Tibial artery (tissue), 4 donors: ENCODE measurements at places on chromosomes 7 and 10.

DNA sequence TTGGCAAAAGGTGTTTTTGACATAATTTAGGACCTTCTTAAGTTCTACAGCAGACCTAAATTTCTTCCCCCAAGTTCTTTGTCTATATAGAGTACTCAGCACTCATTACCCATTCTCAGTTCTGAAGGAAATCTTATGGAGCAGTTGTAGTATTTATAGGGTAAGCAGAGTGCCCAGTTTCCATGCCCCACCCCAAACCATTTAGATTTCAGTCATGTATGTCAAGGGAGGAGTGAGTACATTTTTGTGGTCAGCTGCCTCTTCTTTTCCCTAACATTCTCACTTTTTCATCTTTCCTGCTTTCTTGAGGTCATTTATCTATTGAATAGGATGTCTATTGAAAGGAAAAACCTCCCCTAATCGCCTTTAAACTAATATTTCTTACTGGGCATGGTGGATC is 83.3 kb downstream of the KAT6B start:
- DNase-seq, result no peak

GRCh38 chr7:5359344-5359743 is 64.3 kb downstream of the TNRC18 start:
- DNase-seq, result no peak

DNA sequence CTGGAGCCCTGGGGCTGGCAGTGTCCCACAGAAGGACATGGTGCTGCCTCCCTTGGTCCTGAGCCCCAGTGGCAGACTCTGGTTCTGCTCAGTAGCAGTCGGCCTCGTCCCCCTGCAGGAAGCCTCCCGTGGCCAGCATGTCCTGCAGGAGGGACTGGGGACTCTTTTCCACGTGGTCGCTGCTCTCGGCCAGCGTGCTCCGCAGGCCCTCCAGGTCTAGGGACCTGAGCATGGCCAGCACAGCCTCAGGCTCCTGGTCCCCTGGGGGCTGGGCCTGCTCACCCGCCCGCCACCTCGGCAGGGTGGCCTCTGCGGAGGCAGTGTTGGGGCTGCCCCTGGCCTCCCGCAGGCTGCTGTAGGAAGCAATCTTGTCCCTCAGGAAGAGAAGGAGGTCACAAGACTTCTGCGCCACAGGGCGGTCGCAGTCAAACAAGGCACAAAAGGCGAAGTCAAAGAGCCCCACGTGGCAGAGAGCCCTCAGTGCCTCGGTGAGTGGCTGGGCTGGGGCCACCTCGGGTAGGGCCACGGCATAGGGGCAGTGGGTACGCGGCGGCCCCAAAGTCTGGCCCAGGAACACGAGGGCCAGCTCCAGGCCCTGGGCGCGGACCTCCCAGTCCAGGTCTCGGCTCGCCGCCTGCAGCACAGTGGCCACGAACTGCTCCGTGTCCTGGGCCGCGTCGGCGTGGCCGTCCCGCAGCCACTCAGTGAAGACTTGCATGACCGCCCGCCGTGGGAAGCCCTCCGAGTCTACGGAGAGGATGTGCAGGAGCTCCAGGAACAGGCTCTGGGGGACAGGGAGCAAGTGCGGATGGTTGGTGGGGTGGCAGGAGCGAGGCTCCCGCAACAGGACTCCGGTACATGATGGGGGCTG is 17.1 kb downstream of the BRAT1 start:
- no peak for DNase-seq

DNA sequence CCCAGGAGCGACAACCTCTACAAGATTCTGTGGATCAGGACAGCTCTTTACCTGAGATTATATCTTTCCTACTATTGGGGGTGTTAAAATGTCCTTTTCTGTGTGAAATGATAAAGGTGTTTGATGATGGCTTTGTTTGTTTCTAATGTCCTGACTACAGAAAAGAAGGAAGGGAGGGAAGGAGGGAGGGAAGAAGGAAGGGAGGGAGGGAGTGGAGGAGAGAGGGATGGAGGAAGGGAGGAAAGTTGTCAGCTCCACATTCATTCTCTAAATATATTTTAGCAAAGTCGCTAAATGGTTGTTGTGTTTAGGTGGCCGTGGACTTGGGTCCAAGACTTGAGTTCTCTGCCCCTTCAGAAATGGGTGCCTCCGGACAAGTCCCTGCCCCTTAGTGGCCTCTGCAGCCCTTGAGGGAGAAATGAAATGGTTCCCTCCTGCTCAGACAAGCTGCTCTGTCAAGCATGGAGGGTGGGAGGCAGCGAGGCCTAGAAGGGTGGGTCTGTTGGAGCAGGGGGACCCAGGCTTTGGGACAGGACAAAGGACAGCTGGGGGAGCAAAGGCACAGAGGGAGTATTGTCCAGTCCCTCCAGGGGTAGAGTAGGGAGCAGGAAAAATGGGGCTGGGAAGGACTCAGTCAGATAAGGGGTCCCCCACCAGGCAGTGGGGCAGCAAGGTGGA is 4.4 kb downstream of the RGS10 start:
- no peak for DNase-seq

DNA sequence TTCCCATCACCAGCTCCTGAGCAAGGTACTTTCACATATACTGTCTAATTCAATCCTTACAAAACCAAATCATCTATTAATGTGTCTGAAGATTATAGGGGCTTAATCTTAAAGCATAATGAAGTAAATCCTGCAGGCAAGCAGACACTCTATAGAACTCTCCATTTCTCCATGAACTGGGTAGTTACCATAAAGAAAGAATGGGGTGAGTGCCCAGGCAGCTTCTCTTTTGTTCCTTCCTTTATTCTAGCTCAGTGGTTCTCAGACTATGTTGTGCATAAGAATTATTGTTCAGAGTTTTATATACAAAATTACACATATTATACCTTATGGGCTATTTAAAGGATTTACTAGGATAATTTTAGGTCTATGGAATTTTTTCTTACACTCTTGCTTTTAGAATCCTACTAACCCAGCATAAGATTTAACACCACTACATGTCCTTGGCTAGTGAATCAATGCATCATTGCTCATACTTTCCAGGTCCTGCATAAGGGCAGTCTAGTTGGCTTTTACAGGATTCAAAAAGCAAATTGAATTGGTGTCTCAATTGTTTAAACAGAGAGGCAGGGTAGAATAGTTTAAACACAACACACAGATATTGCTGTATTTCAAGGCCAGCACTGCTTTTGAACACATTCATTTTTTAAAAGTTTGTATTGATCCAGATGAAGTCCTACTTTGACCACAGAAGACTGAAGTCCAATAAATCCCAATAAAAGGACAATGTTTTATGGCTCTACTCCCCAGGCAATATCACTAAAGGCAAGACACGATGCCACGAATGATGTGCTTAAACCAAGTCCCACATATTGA is 12.9 kb downstream of the SGCE start:
- DNase-seq, result no peak

DNA sequence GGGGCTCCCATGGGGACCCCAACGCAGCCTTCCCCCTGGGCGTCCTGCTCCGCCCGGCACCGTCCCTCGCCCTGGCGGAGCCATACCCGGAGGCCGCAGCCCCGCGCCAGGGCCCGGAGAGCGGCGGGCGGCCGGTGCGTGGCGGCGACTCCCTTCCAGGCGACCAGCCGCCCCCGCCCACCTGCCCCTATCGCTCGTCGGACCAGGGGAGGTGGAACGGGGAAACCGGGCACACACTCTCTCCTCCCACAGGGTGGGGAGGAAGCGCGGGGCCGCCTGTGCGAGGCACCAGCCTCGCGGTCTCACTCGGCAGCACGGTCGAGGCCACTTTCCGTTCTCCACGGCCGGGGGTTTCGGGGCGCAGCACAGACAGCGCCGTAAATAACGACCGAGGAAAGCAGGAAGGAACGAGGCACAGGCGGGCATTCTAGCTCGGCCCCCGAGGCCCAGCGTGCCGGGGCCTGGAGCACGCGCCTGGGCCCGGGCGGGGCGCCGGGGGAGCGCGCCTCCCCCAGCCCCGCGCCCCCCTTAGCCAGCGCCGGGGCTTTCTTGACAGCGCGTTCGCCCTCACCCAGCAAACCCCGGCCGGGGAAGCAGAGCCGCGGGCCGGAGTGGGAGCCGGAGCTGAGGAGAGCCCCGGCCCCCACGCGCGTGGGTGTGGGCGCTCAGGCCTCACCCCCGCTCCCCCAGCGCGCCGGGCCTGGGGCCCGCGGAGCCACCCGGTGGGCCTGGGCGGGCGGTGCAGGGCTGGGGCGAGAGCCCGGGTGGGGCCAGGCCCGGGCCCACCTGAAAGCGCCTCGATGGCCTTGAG is 936 bp downstream of the IGF2BP3 start:
- DNase-seq, result no peak

GRCh38 chr7:14542624-14543023 is 359.9 kb downstream of the DGKB start:
- no peak for DNase-seq

- no peak for DNase-seq
Measured at GRCh38 chr10:3780021-3780770, 4.8 kb downstream of the KLF6 start.

DNA sequence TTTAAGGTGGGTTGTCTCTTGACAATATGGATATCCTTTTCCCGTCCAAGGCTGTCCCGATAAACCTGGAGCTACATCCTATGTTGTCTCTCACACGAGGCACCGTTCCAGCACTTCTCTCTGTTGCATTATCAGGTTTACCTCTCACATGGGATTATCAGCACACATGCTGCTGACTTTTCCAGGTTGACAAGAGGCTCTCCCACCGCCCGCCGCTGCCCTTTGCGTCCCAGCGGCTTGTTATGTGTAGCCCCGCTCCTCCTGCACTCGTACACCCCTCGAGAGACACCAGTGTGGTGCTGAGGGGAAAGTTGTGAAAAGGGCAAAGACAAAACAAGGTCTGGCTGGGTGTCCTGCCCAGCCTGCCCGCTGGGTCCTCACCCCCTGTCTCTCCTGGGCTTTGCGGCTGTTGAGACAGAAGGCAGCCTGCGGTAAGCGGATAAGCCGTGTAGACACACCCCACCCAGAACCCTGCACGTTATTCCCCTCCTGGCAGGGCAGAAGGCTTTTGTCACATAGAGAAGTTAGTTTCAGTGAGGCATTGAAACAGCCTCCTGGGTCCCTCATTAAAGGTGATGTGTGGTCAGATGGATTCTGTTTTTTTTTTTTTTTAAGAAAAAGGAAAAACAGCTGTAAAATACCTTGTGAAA is 38.7 kb downstream of the UBE3C start:
- no peak for DNase-seq

GRCh38 chr10:51368943-51369342 is 294.7 kb downstream of the PRKG1 start:
- DNase-seq, result no peak

- DNase-seq, result no peak
Measured at GRCh38 chr10:110407301-110408170, 90.2 kb upstream of the DUSP5 start.

GRCh38 chr10:44419790-44420549 is 35.1 kb upstream of the CXCL12 start:
- no peak for DNase-seq

DNA sequence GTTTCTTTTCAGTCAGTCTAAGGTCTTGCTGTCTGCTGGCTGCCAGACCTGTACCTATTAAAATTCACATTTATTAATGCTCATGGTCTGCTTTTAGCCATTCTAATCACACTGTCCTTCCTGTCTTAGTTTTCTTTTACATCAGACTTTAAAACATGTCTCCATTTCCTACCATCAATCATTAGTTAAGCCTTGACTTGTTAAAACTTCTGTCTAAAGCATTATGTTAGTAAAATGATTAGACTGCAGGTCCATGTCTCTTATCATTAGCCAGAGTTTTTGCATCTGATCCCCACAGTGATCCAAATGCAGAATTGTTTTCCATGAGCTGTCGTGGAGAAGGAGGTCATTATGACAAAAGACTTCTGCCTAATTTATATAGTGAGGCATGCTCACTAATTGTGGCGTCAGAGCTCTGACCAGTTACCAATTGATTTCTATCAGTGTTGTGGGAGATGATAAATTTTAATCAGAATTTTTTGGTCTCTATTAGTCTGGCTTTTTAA is 226.5 kb downstream of the DKK1 start:
- no peak for DNase-seq

DNA sequence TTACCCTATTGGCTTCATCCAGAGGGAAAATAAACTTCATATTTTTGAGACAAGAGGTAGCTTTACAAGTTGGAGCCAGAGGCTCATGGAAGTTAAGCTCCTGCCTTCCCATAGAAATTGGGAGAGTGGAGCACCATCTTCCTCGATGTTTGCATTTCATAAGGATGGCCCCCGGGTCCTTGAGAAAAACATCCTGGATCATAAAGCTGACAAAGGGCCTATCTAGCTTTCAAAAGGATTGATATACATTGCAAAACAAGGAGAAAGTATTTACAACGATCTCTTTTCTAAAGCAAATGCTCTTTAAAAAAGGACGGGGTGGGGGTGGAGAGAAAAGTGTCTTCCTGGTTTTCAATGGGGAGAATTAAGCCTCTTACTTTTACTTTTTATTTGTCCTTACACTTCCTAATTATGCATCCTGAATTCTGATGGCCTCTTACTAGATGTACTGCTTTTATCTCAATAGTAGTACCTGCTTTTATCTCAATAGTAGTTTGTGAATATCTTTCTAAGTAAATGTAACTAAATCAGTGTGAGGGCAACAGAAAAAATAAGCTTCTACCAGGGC is 65.6 kb downstream of the PTPRZ1 start:
- DNase-seq, result no peak

DNA sequence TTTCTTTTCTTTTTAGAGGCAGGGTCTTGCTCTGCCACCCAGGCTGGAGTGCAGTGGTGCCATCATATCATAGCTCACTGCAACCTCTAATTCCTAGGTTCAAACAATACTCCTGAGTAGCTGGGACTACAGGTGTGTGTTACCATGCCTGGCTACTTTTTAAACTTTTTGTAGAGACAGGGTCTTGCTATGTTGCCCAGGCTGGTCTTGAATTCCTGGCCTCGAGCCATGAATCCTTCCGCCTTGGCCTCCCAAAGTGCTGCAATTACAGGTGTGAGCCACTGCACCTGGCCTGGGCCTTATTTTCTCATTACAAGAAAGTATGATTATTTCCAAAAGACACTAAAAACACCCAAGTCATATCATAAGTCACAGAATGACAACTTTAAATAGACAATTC is 106.6 kb downstream of the CDK6 start:
- no peak for DNase-seq

DNA sequence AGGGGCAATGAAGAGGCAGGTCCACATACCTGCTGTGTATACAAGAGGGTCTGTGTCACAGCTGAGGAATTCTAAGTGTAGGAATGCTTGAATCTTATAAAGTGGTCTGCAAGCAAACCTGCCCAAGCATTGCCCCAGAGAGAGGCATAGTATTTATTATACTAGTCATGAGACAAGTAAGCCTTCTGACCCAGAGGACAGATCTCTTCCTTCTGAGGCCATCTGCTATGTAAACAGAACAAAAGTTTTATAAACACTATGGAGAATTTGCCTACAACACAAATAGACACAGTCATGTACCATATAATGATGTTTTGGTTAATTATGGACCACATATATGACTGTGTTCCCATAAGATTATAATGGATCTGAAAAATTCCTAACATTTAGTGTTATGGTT is 388.2 kb downstream of the NEBL start:
- DNase-seq, result no peak

DNA sequence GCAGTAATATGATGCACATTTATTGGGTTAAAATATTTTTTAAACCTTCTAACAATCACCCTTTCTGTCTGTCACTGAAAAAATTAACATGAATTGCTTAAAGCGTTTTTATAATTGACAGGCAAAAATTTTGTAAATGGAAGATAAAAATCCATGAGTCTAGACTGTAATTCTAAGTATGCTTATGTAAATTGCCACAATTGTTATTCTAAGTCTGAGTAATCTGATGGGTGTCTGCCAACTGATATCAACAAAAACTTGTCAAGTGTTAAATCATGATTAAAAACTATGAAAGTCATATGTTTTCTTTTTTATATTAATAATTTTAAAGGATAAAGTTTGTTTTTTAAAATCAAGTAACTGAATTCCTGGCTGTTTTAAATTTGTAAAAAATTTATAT is 208.2 kb downstream of the CDK14 start:
- no peak for DNase-seq

- no peak for DNase-seq
Measured at GRCh38 chr7:151134743-151135524, 32.6 kb downstream of the GBX1 start.
